ENCODE measurements at places on chromosomes 3 and 15. TPM values are rescaled to one million over a fixed set of nuclear protein-coding genes. Genes with fewer than 3 reads are reported as not detected.
A peak's percentile ranks its signal among the peaks of the same experiment; 100 is the strongest.

- H3K36me3 ChIP-seq = no peaks in the 10 kb centered on the region
- DNase-seq = no peak
- peaks cover 3% of the 10 kb centered on the region for H3K4me1 ChIP-seq
- no peak overlapping the region for H3K27ac ChIP-seq
Observed at GRCh38 chr3:149274220-149274619, 52.6 kb upstream of the CP start.

DNA sequence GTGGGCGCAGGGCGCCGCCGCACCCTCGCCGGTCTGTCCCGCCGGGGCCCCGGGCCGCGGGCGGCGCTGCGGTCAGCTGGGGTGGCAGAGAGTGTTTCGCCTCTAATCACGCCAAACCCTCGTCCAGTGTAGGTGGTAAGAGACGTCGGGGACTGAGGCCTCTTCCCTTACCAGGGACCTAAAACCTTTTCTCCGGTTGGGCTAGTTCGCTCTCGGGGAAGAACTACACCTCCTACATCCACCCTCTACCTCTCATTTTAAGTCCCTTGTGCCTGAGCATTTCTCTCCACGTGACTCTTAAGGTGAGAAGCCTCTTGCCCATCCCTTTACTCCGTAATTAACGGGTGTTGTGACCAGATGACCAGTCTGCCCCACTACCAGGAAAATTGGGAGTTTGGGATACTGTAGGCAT, 520 bp downstream of the TMEM42 start:
- no peak for DNase-seq
- H3K4me1 ChIP-seq = peaks cover 21% of the 10 kb centered on the region
- no peaks in the 10 kb centered on the region for H3K27me3 ChIP-seq
- H3K4me3 ChIP-seq = peak overlapping the region; percentile 73
- no peaks in the 10 kb centered on the region for H3K36me3 ChIP-seq

DNA sequence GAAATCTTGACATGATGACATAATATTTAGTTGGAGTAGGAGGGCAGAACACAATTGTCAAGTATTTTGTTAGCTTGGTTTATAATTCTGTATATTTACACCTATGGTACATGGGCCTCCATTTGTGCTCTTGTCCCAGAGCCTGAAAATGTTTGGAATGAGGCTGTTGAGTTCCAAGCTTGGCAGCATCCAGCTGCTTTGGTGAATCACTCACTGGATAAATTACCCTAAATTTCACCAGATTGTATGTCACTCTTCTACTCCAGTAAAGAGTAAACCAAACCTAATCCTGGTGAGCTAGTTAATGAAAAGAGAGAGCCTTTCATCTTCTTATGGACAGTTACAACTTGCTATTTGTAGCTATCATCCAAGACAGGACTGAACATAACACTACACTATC, 928.7 kb downstream of the DIPK2A start:
- no peaks in the 10 kb centered on the region for H3K27me3 ChIP-seq
- DNase-seq = no peak
- H3K4me1 ChIP-seq = no peaks in the 10 kb centered on the region
- no peak overlapping the region for H3K27ac ChIP-seq
- H3K36me3 ChIP-seq = no peaks in the 10 kb centered on the region
- no peak overlapping the region for H3K4me3 ChIP-seq

- H3K4me3 ChIP-seq = no peak overlapping the region
- H3K36me3 ChIP-seq = no peaks in the 10 kb centered on the region
- no peak for DNase-seq
- peaks cover 3% of the 10 kb centered on the region for H3K27me3 ChIP-seq
Observed at GRCh38 chr3:35448681-35449080, 190.6 kb upstream of the ARPP21 start.

Gene GNAI2
- total RNA-seq = 55.5 TPM

Gene NRROS
- total RNA-seq = 3.0 TPM

- no peaks in the 10 kb centered on the region for H3K4me1 ChIP-seq
- no peaks in the 10 kb centered on the region for H3K36me3 ChIP-seq
- no peaks in the 10 kb centered on the region for H3K27me3 ChIP-seq
- DNase-seq = no peak
- no peak overlapping the region for H3K27ac ChIP-seq
Observed at GRCh38 chr3:182405759-182406158, 387.5 kb upstream of the ATP11B start.

DNA sequence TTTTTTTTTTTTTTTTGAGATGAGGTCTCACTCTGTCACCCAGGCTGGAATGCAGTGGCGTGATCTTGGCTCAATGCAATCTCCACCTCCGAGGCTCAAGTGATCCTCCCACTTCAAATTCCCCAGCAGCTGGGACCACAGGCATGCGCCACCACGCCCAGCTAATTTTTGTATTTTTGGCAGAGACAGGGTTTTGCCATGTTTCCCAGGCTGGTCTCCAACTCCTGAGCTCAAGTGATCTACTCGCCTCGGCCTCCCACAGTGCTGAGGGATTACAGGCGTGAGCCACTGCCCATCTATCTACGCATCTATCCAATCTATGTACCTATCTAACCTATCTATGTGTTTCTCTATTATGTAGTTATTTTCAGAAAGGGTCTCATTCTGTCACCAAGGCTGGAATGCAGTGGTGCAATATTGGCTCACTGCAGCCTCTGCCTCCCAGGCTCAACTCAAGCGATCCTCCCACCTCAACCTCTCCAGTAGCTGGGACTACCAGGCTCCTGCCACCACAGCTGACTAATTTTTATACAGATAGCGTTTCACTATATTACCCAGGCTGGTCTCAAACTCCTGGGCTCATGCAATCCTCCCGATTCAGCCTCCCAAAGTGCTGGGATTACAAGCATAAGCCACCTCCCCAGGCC, 20.2 kb upstream of the GPX1 start:
- peaks cover 24% of the 10 kb centered on the region for H3K4me1 ChIP-seq
- peaks cover 26% of the 10 kb centered on the region for H3K36me3 ChIP-seq
- no peaks in the 10 kb centered on the region for H3K27me3 ChIP-seq

- H3K27ac ChIP-seq = no peak overlapping the region
- peaks cover 6% of the 10 kb centered on the region for H3K4me1 ChIP-seq
- no peaks in the 10 kb centered on the region for H3K36me3 ChIP-seq
- DNase-seq = peak; percentile 57
- H3K27me3 ChIP-seq = no peaks in the 10 kb centered on the region
- peak overlapping the region; percentile 68 for H3K4me3 ChIP-seq
Observed at GRCh38 chr15:72155003-72155621, 36.9 kb downstream of the SENP8 start.

GRCh38 chr3:30671527-30672286, 65.3 kb downstream of the TGFBR2 start:
- no peak for DNase-seq
- H3K27me3 ChIP-seq = no peaks in the 10 kb centered on the region

DNA sequence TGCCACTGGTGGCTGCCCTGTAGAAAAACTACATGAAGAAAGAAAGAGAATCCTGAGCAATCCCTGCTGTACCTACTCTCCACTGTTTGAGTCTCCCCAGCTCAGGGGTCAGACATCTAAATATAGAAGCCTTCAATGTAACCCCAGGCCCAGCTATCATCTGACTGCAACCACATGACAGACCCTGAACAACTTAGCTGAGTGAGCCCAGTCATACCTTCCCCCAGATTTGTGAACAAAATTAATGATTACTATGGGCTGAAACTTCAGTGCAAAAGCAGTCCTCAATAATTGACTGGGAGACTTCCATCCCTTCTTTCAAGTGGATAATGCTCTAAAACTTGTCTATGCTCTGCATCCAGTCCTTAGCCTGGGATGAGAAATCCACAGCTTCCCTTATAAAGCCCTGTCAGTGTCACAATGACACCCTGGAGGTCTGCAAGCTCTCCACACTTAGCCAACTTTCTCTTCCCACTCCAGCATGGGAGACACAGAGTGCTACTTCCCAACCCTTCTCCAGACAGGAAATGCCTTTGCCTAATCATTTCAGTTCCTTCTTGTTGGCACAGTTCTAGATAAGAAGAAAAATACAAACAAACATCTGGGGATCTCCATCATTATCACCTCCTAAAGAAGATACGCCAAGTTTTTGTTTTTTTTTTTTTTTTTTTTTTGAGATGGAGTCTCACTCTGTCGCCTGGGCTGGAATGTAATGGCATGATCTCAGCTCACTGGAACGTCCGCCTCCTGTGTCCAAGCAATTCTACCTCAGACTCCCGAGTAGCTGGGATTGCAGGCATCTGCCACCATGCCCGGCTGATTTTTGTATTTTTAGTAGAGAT, 198.5 kb upstream of the GADL1 start:
- H3K36me3 ChIP-seq = no peaks in the 10 kb centered on the region
- no peaks in the 10 kb centered on the region for H3K4me1 ChIP-seq
- DNase-seq = no peak
- H3K27ac ChIP-seq = peak overlapping the region; percentile 43

- no peaks in the 10 kb centered on the region for H3K27me3 ChIP-seq
- peak overlapping the region; percentile 59 for H3K4me3 ChIP-seq
- no peaks in the 10 kb centered on the region for H3K36me3 ChIP-seq
- H3K27ac ChIP-seq = no peak overlapping the region
Observed at GRCh38 chr15:25849157-25849921, 13.8 kb downstream of the ATP10A start.

DNA sequence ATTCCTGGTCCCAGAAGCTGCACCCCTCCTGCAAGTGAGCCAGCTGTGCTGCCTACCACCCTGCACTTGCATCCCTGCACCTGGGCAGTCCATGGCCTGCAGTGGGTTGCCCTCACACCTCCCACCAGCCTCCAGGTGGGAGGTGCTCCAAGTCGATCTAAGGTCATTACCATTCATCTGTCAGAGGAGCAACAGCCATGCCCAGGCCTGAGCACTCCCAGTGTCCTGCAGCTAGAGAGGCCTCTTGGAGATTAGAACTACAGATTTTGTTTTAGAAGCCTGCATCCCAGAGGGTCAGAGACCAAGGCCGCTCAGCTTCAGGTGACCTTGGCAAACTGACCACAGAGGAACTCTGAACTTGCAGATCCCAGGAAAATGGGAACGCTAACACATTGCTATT, 9.0 kb upstream of the ZXDC start:
- peak; percentile 26 for DNase-seq
- no peaks in the 10 kb centered on the region for H3K36me3 ChIP-seq
- H3K27ac ChIP-seq = peak overlapping the region; percentile 13

Gene MYEF2
- 0.66 TPM for total RNA-seq

DNA sequence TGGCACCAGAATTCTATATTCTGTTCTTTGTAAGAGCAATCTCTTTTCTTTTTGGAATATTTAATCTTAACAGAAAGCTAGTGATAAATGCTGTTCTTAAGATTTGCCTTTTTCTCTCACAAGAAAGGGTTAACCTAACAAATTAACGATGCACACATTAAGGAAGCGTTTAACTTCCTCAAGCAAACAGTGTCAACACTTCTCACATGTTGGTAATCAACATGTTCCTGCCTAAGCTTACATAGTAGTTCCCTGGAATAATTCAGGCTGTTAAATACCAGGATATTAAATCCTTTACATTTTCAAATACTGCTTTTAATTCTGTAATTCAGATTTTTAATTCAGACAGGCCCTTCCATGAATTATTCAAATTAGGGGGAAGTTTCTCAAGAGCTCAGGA, 67.4 kb upstream of the RPL35A start:
- no peaks in the 10 kb centered on the region for H3K27me3 ChIP-seq
- H3K36me3 ChIP-seq = peaks cover 9% of the 10 kb centered on the region
- no peaks in the 10 kb centered on the region for H3K4me1 ChIP-seq
- H3K27ac ChIP-seq = no peak overlapping the region
- H3K4me3 ChIP-seq = no peak overlapping the region
- DNase-seq = no peak

Gene MNS1
- total RNA-seq = 1.8 TPM

DNA sequence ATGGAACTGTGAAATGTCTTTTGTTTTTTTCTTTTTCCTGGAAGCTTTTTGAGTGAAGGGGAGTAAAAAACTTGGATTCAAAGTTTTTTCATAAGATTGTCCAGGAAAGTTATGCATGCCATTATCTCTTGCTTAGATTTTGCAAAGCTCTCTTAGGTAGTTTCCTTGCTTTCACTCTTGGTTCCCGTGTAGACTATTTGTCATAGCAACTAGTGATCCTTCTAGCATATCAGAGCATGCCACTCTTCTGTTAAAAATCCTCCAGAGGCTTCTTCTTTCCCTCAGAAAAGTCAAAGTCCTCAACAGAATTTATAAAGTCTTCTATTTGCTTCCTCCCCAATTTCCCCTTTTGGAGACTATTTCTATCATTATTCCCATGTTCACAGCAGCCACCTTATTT, 21.1 kb downstream of the GTF2E1 start:
- H3K27me3 ChIP-seq = no peaks in the 10 kb centered on the region
- DNase-seq = no peak
- no peak overlapping the region for H3K4me3 ChIP-seq
- peaks cover 33% of the 10 kb centered on the region for H3K4me1 ChIP-seq

- no peak overlapping the region for H3K4me3 ChIP-seq
- peaks cover 75% of the 10 kb centered on the region for H3K4me1 ChIP-seq
- H3K27ac ChIP-seq = no peak overlapping the region
- no peak for DNase-seq
- H3K36me3 ChIP-seq = peaks cover 3% of the 10 kb centered on the region
Observed at GRCh38 chr15:101244036-101244781, 7.6 kb downstream of the CHSY1 start.

DNA sequence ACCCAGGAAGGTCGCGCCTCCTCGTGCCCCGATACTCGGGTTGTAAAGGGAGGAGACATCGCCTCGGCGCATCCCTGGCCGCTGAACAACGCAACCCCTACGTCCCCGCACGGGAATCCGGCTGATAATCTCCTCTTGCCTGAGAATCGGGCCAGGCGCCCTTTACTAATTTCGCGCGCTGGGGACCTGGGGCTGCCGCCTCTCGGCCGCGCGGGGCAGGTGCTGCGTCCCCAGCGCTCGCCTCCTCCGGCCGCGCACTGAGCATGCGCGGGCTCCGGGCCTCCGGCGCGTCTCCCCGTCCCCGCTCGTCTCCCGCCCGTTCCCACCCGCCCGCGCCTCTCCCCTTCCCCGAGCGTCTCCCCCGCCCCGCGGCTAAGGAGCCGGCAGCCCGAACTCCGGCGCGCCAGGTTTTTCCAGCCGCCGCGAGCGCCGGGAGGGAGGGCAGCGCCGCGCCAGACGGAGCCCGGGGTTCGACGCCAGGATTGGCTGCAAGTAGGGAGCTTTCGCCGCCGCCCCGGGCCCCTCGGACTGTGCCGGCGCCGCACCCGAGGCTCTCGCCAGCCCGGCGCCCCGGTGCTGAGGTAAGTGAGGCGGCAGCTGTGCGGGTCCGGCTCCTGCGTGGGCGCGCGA, at the start of gene CNTN4:
CNTN4 (plus strand) TSS at position 469 of the 630 bp plus-strand sequence.
- no peak within 1 kb of the TSS for H3K27ac ChIP-seq
- peak within 1 kb of the TSS; percentile 54 for H3K4me3 ChIP-seq
- no peaks in the 10 kb centered on the region for H3K36me3 ChIP-seq
- DNase-seq = peak; percentile 59
- H3K4me1 ChIP-seq = no peaks in the 10 kb centered on the region
- H3K27me3 ChIP-seq = peaks cover 8% of the 10 kb centered on the region

- H3K4me1 ChIP-seq = no peaks in the 10 kb centered on the region
- no peak for DNase-seq
Observed at GRCh38 chr3:125078951-125079674, 23.3 kb upstream of the HEG1 start.

GRCh38 chr15:35603856-35604255, 57.9 kb upstream of the DPH6 start:
- no peak for DNase-seq
- no peaks in the 10 kb centered on the region for H3K27me3 ChIP-seq
- no peak overlapping the region for H3K27ac ChIP-seq
- no peaks in the 10 kb centered on the region for H3K36me3 ChIP-seq
- H3K4me1 ChIP-seq = no peaks in the 10 kb centered on the region
- no peak overlapping the region for H3K4me3 ChIP-seq

All from psoas muscle (tissue), 8 donors.